MG63 (cell line): ENCODE measurements at places on chromosomes 1 and 21. TPM values are rescaled to one million over a fixed set of nuclear protein-coding genes. Genes with fewer than 3 reads are reported as not detected.

Gene ZBTB37
- total RNA-seq: 3.1 and 3.2 TPM in 2 replicates

Gene GPX7
- 21.2 and 22.5 TPM in 2 replicates for total RNA-seq

Gene ARMH1
- not detected in 2 replicates for total RNA-seq

GRCh38 chr1:95497566-95497965 lies 263.6 kb downstream of the RWDD3 start:
- no peak for DNase-seq

DNA sequence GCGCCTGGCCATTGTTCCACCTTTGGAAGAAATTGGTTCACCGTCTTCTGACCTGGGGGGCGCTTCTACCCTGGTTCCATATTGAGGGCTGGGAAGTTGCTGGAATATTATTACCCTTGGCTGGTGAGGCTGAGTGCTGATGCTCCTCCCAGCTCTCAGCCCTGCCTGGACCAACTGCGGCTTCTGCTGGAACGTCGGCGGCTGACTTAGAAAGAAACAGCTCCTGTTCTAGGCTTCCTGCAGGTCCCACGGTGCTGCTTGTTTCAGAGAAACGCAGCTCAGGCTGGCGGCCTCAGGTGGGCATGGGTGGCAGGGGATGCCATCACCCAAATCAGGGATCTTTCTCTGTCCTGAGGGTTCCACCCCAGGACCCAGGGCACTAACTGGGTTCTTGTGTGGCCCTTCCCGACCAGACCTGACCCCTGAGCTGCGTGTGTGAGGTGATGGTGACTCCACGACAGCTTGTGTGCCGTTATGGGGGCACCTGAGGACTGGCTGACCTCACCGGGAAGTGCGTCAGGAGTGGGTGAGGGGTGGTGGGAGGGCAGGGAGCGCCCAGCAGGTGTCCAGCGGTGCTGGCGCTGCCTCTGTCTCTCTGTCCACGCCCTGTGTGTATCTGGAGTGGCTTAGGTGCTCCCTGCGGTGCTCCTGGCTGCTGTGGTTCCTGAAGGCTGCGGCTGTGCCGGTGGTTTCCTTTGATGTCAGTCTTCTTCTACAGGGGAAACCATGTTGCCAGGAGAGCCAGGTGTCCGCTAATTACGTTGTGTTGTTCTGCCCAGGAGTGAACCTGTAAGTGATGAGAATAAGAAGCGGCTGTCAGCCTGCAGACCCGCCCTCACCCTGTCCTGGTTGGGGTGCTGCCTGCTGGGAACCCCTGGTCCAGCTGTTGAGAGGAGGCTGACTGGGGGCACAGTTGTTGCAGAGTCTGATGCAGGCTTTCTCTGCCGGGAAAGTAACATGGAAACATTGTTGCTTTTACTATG lies 8.9 kb downstream of the SKI start:
- DNase-seq: no peak

DNA sequence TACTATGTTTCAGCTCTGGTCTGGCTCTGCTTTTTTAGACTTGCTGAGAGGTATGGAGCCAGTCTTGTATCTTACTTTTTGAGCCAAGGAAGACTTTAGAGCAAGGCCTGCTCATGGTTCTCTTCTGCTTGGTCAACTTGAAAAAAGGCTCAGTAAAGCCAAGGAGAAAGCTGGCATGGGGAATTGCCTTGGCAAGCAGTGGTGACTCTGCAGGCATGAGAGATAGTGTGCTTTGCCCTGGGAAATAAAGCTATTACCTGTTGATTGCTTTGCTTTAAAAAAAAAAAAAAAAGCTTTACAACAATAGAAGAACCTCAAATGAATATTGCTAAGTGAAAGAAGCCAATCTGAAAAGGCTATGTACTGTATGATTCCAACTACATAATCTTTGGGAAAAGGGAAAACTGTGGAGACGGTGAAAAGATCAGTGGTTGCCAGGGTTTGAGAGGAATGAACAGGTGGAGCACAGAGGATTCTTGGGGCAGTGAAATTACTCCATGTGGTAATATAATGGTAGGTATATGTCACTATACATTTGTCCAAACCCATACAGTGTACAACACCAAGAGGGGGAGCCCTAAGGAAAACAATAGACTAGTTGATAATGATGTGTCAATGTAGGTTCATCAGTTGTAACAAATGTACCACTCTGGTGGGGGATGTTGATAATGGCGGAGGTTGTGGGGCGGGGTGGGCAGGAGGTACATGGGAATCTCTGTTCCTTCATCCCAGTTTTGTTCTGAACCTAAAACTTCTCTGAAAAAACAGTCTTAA lies 87.6 kb downstream of the HMCN1 start:
- no peak for DNase-seq

- DNase-seq: no peak
Observed at GRCh38 chr1:99917214-99917613, 52.6 kb upstream of the SLC35A3 start.

- no peak for DNase-seq
Observed at GRCh38 chr1:199087144-199087543, 448.3 kb downstream of the PTPRC start.

DNA sequence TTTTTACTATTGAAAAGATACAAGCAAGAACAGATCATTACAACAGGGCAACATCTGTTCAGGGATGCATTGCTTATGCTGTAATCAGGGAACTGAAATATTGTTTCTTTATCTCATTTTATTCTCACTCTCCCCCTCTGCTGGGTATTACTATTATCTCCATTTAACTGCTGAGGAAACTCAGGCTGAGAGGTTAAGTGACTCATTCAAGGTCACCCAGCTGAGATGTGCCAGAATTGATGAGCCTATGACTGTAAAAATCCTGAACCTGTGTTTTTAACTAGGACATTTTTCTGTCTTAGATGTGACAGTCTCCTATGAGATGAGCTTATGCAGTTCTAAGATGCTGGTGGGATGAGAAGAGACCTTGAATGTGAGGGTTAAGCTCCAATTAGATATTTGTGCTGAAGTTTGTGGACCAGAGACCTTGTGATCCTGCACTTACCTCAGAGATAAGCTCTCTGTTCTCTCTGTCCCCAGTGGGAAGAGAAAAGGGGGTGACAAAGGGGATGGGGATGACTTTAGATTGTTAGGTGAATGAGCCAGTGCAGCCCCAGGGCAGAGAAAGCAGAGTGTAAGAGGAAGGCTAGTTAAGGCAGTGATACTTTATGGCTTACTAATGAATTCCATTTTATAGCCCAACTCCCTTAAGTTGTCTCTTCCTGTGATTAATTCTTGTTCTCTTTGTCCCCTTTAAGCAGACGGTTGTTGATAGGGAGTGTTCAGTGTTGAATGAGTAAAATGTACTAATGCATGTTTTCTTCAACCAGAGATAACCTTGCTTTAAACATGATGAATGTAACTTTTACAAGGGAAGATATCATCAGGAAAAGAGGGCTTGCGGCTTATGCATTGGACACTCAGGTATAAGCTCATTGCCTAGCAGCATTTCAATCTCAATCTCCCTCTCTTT lies 111.4 kb downstream of the HLX start:
- peak; percentile 30 for DNase-seq

- DNase-seq: no peak
Observed at GRCh38 chr1:76080552-76081079, 6.1 kb downstream of the ST6GALNAC3 start.
